Skeletal muscle cell (primary cell): ENCODE measurements at places on chromosomes 16 and 17.

- DNase-seq, result no peak
Measured at GRCh38 chr17:74776990-74777389, 845 bp upstream of the NAT9 start.

- DNase-seq, result no peak
Measured at GRCh38 chr17:53142890-53143289, 679.8 kb upstream of the KIF2B start.

DNA sequence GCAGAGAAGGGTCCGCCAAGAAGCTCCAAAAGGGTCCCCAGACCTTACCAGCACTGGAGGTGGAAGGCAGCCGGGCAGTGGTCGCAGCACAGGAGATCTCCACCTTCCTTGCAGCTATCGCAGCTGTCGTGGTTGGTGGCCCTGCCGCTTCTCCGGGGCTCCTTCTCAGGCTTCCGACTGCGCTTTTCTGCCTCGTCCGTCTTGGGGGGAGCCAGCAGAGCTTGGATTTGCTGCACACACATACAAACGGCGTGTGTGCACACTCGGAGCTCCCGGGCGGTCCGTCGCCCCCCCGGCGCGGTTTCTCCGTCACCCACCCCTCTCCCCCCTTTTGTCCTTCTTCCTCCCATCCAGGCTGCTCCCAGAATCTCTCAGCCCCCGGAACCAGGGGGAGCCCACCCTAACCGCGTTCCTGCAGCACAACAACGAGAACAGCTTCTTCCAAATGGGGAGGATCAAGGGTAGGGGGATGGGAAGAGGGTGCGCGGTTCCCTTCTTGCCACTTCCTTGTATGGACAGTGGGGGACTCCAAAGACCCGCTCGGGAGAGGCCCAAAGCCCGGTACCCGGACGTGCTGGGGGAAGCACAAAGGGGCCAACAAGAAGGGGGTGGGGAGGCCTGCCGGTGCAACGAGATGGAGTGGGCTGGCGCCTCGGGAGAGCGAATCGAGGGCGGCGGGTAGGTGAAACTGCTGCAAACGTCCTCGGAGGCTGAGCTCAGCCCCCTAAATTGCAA, 1.1 kb downstream of the PHF12 start:
- DNase-seq, result no peak

DNA sequence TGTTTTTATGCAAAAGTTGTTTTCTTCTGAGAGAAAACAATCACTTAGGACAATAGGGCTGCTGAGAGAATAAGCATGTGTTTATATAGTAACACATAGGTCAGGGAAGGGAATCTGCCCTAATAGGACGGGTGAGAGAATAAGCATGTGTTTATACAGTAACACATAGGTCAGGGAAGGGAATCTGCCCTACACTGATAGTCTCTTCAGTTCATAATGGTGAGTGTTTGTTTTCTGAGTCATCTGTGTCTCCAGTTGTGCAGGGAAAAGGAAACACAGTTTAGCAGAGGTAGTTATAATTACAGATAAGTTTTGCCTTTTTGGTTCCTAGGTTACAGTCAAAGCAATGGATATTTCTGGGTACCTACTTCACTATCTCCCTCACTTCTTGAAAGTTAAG, 252.3 kb upstream of the CA10 start:
- no peak for DNase-seq

- DNase-seq, result no peak
Measured at GRCh38 chr16:70253291-70254106, 1.8 kb upstream of the EXOSC6 start.

DNA sequence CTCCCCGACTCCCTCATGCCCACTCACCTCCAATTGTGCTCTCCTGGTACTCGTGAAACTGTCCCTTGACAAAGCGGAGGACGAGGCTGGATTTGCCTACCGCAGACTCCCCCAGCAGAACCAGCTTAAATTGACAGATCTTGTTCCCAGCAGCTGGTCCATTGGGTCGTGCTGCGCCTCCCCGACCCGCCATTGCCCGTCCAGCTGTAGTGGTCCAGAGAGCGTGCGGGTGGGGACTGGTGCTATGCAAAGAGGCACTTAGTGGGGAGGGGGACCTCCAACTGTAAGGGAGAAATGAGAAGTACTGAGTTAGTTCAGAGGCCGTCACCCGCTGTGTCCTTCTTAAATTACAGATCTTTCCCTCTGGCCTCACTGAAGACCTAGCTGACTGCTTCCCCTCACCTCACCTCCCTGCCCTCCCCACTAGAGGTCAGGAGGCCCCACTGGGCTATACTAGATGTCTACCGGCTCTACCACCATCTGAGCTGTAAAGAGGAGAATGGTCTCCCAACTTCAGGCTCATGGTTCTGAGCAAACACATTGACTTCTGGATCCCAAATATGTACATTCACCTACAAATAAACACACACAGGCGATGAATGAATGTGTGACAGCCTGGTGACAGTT, 7.8 kb downstream of the HSPB9 start:
- DNase-seq, result no peak

- DNase-seq, result no peak
Measured at GRCh38 chr17:79280866-79281572, 206.4 kb downstream of the ENGASE start.

- DNase-seq, result no peak
Measured at GRCh38 chr16:27149986-27150385, 53.3 kb upstream of the KDM8 start.
